ENCODE measurements at places on chromosomes 1 and 21.

DNA sequence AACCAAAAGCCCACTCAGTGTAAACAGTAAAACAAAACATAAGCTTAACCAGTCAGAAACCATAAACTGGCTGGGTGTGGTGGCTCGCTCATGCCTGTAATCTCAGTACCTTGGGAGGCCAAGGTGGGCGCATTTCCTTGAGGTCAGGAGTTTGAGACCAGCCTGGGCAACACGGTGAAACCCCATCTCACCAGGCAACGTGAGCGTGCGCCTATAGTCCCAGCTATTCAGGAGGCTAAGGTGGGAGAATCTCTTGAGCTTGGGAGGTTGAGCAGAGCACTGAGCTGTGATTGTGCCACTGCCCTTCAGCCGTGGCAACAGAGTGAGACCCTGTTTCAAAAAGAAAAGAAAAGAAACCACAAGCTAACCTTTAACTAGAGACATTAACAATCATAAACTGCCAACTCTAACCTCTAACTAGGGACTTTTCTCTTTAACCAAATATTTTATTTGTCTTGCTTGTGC, 13.1 kb upstream of the PRRC2C start:
- no peak for DNase-seq

GRCh38 chr1:34066981-34067603, 97.9 kb downstream of the CSMD2 start:
- DNase-seq: no peak

GRCh38 chr1:215710036-215710898, 143.2 kb downstream of the KCTD3 start:
- DNase-seq: no peak

- DNase-seq: no peak
These were observed 1.1 kb upstream of the B3GALT5 start for GRCh38 chr21:39611551-39612190.

DNA sequence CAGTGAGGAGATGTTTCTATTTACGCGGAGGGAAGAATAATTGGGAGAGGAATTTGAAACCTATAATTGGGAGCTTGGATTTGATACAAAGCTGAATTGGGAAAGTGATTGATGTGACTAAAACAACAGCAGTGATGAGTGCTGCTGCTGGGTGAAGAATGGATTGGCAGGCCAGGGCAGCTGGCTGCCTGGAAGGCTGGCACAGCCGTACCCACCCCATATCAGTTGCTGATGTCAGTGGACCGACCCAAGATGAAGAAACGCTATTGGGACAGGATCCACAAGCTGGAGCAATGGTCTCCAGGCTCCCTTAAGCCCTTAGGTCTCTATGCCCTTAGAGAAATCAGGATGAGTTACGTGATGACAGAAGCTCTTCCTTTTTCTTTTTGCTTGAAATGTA, 47.4 kb downstream of the GRIK1 start:
- DNase-seq: no peak

GRCh38 chr1:156648496-156648895, 6.6 kb downstream of the BCAN start:
- no peak for DNase-seq

DNA sequence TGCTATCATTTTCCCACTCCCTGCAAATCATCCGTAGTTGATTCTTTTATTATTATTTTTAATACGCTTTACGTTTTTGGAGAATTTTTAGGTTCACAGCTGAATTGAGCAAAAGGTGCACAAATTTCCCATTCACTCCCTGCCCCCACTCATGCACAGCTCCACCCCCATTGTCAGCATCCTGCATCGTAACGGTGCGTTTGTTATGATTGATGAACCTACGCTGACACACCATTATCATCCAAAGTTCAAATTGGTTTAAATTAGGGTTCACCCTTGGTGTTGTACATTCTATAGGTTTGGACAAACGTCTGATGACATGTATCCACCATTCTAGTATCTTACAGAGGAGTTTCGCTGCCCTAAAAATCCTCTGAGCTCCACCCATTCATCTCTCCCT, 44.5 kb downstream of the EDARADD start:
- DNase-seq: no peak

GRCh38 chr1:208857465-208857864, 613.3 kb upstream of the PLXNA2 start:
- no peak for DNase-seq

- no peak for DNase-seq
These were observed 6.1 kb downstream of the ZNF124 start for GRCh38 chr1:247165674-247166073.

GRCh38 chr1:192122668-192123067, 35.6 kb upstream of the RGS18 start:
- no peak for DNase-seq

DNA sequence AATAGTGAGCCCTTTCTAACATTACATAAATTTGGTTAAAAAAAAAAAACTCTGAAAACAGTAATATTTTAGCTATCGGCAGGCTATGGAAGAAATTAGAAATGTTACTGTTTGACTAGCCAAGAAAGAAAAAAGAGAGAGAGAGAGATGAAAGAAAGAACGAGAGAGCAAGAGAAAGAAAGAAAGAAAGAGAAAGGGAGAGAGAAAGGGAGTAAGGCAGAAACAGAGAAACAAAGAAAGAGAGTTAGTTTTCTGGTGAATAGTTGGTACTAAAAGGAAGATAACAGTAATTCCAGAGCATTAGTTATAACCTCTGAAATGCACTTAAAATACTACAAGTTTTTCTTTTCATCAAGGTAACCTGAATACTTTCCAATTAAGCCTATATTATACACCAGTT, 160.3 kb upstream of the HP1BP3 start:
- no peak for DNase-seq

DNA sequence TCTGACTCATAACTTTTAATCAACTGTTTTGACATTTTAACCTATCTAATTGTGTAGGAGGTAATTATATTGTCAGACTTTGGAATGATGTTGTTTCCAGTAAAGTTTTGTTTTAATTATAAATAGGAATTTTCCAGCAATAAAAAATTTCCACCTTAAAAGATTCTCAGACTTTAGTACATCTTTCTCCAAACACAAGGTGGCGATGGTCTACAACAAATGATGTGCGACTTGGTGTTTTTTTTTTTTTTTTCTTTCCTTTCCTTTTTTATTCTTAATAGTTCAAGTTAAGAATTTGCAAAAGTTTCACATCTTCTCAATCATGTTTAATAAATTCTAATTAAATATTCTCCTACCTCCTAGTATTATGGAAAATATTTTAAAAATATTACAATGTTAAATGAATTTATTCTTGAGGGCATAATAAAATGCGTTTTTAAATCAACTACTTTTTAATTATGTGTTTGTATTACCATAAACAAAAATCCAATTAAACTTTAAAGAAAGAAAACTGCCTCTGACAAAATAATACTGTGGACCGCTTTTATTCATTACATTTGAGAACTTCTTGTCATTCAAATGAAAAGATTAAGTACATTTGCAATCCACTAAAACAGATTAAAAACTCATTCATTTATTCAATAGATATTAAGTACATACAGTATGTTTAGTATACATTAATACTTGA, 4.4 kb upstream of the ADAMTS1 start:
- DNase-seq: no peak

GRCh38 chr1:22137004-22137720, 5.7 kb downstream of the WNT4 start:
- no peak for DNase-seq

GRCh38 chr1:114745291-114745690, 12.5 kb downstream of the CSDE1 start:
- DNase-seq: no peak

- DNase-seq: no peak
These were observed 209.3 kb upstream of the C1orf105 start for GRCh38 chr1:172211221-172211620.

GRCh38 chr21:39180429-39181019, 2.7 kb downstream of the PSMG1 start:
- DNase-seq: no peak

GRCh38 chr1:203627851-203628200, 1.2 kb downstream of the ATP2B4 start:
- no peak for DNase-seq

- DNase-seq: no peak
These were observed 118.2 kb downstream of the RRAGC start for GRCh38 chr1:38741341-38741740.

DNA sequence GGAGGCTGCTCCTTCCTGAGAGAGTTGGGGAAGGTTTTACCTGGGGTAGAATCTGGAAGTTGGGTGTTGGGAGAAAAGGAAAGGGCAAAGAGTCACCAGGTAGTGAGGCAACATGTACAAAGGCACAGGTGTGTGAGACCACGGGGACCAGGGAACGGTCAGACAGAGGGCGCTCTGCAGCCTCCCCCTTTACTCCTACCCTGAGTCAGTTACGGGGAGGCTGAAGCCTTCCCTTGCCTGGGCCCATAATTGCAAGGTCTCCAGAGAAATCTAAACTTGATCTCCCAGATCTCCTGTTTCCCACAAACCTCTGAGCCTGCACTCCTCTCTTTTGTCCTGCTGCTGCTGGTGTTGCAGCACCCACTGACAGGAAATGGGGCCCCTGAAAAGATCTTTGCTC, 22.0 kb downstream of the CCN1 start:
- no peak for DNase-seq

GRCh38 chr1:43991476-43992231, at the start of gene CCDC24:
CCDC24 (plus strand) TSS chr1:43991599; CDS start chr1:43991879, 280 bp downstream.
- peak; percentile 36 for DNase-seq

DNA sequence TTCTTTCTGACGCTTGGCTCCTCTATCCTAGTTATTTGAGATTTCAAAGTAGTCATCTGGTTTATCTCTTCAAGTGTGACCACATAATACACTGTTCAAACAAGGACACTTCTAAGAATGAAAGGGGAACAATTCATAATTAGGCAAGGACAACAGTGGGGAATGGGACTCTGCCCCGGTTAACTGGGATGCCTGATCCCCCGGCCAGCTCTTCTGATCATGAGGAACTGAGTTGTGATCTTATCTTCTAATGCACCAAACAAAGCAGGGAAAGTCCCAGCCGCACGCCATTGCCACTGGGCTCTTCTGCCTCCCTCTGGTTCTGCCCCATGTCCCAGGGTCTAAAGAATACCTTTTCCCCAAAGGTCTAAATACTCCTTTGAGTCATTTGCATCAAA, 158.2 kb upstream of the IRF2BP2 start:
- DNase-seq: no peak

- DNase-seq: no peak
These were observed 33.8 kb downstream of the SLX9 start for GRCh38 chr21:44973598-44973997.

- DNase-seq: no peak
These were observed 99.8 kb upstream of the C1orf105 start for GRCh38 chr1:172320733-172321132.

DNA sequence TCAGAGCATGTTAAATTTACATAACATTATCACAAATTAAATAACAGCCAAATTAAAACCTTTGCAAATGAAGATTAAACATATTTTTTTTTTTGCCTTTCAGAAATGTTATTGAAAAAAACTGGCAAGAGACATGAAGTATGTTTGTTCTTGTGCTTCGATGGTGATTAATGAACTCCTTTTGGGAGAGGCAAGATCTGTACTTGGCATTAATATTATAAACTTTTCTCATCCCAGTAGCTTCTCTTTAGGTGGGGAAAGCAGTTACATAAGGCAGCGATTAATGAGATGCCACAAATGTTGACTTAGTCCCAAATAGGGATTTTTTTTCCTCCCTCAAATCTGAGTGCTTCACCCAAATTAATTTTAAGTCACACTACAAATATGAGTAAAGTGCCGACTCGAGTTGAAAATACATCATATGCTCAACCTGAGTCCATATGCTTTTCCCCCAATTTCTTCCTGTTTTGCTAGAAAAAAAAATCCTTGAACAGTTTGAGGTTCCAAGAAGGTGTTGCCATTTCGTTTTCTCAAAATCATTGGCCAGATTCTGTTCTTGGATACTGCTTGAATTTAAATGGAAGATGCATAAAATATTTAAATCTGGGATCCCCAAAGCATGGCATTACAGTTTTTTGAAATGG, 294.5 kb downstream of the VAV3 start:
- DNase-seq: no peak

GRCh38 chr1:228735871-228736586, 750 bp downstream of the RHOU start:
- peak; percentile 6 for DNase-seq

DNA sequence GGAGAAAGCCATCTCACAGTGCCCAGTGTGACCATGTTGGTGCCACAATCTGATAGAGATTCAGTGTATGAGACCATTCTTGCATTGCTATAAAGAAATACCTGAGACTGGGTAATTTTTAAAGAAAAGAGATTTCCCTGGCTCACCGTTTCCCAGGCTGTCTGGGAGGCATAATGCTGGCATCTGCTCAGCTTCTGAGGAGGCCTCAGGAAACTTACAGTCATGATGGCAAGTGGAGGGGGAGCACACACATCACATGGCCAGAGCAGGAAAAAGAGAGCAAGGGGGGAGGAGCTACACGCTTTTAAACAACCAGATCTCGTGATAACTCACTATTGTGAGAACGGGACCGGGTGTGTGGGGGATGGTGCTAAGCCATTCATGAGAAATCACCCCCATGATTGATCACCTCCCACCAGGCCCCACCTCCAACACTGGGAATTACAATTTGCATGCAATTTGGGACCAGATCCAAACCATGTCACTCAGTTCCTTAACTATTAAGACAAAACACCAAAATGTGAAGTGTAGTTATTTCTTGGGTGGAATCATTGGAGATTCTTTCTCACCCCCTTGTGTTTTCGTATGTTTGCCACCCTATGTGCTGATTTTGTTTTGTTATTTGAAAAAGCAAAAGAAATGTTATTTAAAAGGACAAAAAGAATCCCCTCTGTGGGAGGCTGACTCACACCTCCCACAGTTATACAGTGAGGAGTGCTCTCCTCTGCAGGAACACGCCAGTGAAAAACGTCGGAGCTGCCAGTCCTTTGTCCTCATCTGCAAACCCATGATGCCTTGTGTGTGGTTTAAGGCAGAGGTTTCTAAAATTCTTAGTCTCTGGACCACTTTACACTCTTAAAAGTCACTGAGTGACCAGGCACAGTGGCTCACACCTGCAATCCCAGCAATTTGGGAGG, 46.9 kb upstream of the IFNLR1 start:
- no peak for DNase-seq

GRCh38 chr1:58038574-58038973, 508.0 kb downstream of the OMA1 start:
- no peak for DNase-seq

- DNase-seq: no peak
These were observed 23.3 kb downstream of the CYP2J2 start for GRCh38 chr1:59903141-59903754.

GRCh38 chr1:64975127-64975526, 8.8 kb upstream of the JAK1 start:
- no peak for DNase-seq

GRCh38 chr21:25039461-25040380, 567.6 kb downstream of the MRPL39 start:
- no peak for DNase-seq

GRCh38 chr1:88275259-88275862, 408.7 kb upstream of the PKN2 start:
- DNase-seq: no peak

Data from activated CD8-positive, alpha-beta memory T cell treated with anti-CD3 and anti-CD28 coated beads for 1 hour (primary cell).